ENCODE measurements at places on chromosomes 6 and 20. TPM values are rescaled to one million over a fixed set of nuclear protein-coding genes. Genes with fewer than 3 reads are reported as not detected.

DNA sequence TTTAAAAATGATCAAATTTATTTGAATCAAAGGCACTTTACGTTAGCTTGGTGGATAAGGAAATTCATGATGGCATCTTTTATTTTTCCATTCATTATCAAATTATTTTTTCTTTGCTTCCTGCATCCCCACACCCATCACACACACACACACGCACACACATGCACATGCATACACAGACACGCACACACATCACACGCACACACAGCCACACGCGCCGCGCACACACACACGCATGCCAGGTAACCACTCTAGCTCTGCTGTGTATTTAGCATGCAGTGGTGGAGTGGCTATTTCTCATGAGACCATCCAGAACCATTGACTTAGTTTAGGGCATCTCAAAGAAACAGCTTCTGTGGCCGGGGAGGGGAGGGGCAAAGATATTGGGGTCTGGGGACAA lies 47.0 kb downstream of the GNAS start:
- no peak for DNase-seq

SEL1L2 gene
- total RNA-seq, result not detected

GRCh38 chr20:17941826-17942196 lies 26.8 kb downstream of the SNX5 start:
- DNase-seq, result no peak

GRCh38 chr6:83808926-83809325 lies 44.2 kb upstream of the RIPPLY2 start:
- no peak for DNase-seq

LY6G6C gene
- 3.6 TPM for total RNA-seq

DNA sequence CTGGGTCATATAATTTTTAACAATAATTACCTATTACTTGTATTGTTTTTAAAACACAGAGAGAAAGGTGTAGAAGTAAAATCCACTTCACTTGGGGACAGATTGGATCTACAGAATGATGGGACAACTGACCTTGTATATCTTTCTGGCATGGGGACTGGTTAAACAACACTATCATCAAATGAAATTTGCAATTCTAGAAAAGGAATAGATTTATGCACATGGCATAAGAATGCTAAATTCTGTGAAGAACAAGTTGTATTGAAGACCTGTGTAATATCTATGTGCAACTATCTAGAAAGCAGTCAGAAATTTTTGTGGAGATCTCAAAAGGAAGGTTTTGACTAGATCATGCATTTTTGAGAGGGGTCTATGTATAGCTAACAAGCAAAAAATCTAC lies 106.3 kb upstream of the BMP5 start:
- DNase-seq, result no peak

DNA sequence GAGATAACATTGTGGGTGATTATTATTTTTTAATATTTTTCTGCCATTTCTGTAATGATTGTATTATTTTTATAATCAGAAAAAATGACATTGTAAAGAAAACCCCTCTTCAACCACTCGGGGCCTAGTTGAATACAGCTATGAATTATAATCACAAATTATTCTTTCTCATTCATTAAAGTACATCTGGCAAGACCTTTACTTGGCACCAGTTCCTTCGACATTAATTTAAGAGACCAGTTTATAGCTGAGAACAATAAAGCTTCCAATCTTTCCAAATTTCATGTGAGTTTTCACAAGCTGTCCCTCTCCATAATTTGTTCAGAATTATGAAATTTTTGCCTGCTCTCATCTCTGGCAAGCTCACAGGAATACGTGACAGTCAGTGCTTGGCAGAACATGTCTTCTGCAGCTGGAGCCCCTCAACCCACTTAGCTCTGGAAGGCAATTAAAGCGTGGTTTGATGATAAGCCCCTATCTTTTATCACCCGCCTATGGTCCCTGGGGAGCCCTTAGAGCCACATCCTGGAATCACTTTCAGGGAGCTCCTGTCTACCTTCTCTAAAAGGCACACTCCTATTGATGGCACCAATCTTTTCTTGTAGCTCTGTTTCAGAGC lies 237.2 kb upstream of the PRND start:
- DNase-seq, result no peak

DNA sequence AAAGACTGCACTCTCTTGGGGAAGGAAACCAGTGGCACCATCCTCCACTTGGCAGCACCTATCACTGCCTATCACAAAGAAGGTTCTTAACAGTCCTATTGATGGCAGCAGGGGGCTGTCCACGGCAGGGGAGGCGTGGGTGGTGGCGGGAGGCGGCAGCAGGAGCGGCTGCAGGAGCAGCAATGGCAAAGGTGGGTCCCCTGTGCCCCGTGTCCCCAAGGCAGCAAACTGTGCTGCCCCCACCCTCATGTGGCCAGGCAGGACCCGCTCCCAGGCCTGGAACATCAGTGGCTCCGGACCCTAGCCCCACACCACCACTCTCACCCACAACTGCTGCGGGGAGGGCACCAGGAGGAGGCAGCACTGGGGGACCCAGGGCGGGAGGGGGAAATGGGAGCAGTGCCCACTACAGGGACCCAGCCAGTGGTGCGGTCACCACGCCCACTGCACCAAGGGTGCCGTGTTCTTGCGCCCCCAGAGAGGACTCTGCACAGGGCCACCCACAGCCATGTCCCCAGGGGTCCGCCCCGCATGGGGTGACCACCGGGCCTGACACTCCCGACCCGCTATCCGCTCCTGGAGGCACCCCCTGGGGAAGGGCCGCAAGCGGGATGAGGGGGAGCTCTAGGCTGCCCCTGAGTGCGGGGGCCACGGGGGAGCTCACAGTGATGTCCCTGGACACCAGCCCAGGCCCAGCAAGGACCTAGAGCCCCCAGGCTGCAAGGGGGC lies 54.6 kb downstream of the GMDS start:
- no peak for DNase-seq

DNA sequence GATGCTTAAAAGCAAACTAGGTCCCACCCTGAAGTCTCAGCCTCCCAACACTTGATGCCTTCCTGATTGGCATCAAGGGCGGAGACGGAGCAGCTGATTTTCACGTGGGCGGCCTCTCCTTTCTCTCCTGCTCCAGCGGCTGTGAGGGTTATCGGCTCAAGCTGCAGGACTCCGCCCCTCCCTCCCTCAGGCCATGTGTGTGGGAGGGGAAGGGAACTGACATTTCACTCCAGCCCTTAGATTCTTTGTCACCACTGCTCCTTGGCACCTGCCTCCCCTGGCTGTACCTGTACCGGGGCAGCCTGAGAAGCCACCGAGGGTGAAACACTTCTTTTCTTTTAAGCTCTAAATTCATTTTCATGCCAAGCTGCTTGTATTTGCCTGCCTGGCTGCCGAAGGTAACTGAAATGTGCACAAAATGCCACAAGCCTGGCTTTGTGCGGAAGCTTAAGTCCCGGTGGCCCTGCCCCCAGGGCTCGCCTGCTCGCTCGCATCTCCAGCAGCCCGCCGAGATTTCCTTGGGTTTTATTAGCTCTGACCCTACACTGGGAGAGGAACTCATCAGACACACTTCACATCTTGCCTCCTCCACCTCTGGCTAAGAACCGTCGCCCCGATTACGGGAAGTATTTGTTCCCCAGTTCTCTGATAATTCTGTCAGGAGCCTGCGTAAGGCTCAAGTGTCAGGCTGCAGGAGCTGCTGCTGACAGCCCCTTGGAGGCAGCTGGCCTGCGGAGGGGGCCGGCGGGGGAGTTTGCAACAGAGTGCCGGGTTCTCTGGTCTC lies 9.6 kb upstream of the CPNE5 start:
- no peak for DNase-seq

DNA sequence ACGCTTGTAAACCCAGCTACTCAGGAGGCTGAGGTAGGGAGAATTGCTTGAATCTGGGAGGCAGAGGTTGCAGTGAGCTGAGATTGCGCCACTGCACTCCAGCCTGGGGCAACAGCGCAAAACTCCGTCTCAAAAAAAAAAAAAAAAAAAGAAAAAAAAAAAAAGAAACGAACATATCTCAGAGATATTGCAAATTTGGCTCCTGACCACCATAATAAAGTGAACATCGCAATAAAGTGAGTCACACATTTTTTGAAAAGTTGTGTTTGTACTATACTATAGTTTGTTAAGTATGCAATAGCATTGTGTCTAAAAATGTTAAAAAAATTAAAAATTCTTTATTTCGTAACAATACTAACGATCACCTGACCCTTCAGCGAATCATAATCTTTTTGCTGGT lies 13.3 kb downstream of the RSPH9 start:
- no peak for DNase-seq

DNA sequence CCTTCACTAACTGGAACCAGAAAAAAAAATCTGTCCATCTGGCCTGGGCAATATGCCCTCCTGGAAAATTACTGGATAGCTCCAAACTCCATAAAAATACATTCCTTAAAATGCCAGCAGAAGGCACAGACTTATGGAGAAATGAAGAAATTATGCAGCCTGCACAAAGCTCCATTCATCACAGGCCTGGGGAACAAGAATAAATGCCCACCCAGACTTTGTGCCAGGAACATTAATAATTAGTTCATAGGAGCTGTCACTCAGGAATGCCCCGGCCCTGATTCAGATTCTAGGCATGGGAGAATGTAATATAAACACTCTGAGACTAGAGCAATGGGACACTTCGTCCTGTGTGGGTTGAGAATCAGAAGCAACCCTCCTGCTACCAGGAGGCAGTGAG lies 199.3 kb downstream of the OTOR start:
- DNase-seq, result no peak

DNA sequence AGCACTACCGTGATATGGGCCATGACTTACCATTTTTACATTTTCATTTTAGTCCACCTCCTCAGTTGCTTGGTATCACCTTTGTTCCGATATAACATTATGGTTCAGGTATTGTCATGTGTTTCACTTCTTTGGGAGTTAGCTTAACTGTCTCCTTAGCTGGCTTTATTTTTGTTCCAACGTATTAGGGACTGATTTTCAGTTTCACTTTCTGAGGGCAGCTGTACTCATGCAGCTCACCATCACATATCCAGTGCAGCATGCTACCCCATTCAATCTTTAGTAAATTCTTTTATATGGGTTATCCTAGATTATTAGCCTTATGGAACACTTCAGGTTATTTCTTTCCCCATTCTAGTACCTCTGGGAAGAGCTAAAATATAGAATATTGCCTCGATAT lies 362.2 kb upstream of the IRAK1BP1 start:
- DNase-seq, result no peak

GSTA3 gene
- not detected for total RNA-seq

DYNLT2 gene
- 0.94 TPM for total RNA-seq

GRCh38 chr20:40945754-40946450 lies 82.7 kb upstream of the TOP1 start:
- no peak for DNase-seq

RFX6 gene
- total RNA-seq, result not detected

DNA sequence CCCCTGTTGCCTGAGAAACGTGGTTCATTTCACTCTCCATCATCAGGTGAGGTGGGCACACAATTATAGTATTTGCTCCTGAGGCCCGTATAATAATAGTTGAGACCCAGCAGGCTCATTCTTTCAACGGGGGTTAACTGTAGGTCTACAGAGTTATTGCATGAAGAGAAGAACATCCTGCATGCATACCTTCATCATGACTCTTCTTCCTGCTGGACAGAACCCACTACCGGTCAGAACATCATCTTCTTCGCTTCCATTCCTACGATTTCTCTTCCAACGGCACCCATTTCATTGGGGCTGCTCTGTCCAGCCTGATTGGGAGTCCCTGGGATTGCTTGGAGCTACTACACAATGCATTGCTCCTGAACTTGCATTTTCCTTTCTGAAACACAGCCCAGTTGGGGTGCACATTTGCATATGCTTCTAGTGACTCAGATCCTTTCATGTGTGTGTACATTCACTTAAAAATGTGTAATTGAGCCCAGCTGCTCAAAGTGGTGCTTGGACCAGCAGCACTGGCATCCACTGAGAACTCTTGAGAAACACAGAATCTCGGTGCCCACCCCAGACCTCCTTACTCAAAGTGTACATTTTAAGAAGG lies 57.4 kb downstream of the SLC24A3 start:
- no peak for DNase-seq

DNA sequence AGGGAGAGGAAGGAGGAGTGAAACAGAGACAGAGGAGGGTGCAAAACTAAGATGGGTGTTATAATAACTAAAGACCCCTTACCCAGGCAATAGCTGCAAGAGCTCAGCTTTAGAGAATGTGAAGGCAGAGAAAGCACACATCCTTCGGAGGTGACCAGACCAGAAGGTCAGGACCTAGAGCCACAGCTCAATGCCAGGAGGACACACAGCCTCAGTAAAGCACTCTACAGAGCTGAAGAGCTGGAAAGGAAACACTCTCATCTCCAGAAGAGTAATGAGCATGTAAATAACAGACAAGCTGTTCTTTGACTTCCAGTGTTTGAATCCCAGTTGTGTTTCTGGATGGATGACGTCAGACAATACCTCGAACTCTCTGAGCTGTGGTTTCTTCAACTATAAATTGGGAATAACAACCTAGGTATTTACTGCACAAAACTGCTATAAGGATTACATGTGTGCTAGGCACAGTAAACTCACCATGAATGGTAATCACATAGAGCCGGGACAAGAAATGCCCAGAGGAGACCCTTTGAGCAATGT lies 63.2 kb downstream of the MAP3K5 start:
- no peak for DNase-seq

GRCh38 chr6:112044856-112045255 lies 9.0 kb upstream of the CCN6 start:
- DNase-seq, result no peak

HLA-DQB1 gene
- 9.3 TPM for total RNA-seq

DNA sequence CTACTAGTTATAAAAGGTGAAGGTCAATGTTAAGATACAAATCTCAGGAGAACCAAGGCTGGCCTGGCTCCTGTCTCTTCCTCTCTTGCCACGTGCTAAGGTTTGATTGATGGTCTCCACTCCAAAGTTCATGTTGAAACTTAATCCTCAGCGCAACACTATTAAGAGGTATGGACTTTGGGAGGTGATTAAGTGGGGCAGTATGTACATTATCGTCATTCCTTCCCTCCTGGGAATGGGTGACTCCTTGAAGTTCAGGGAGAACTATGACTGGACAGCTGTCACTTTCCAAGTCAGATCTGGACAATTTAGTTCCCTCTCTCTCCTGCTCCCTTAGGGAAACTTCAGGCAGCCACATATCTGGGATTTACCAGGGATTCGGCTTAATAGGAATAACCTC lies 50.5 kb downstream of the KCNK5 start:
- DNase-seq, result no peak

GRCh38 chr20:7348253-7348652 lies 580.8 kb downstream of the BMP2 start:
- no peak for DNase-seq

PTK7 gene
- 30.6 TPM for total RNA-seq

All from esophagus squamous epithelium (tissue), 5 donors.